ENCODE measurements at places on chromosomes 5 and 9.

DNA sequence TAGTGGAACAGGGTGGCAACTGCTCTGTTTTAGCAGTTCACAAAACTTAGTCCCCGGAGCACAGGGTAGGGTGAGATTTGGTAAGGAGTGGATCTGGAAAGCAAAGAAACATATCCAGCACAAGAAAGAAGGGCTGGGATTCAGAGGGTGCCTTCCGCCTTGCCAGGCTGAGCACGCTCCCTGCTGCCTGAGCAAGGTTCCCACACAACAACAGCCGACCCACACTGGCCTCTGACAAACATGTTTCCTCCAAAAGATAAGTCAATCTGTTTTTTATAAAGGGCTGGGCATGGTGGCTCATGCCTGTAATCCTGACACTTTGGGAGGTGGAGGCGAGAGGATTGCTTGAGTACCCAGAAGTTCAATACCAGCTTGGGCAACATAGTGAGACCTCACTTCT is 45.8 kb downstream of the RAB3C start:
- no peak for DNase-seq

DNA sequence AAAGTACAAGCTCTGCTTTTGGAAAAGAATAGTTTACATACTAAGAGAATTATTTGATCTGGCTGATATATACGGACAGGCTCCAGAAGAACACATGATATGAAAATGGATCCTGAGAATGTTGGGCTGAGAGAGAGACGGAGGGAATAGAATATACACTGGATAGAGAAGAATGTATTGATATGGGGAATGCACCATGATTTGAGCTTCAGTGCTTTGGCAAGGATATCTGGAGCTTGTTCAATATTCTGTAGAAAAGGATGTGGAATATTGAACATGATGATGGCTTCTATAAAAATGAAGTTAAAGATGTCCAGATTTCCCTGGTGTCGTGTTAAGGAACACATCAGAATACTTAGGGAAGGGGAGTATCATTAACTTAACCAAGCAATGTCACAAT is 280.5 kb upstream of the VLDLR start:
- DNase-seq = no peak

DNA sequence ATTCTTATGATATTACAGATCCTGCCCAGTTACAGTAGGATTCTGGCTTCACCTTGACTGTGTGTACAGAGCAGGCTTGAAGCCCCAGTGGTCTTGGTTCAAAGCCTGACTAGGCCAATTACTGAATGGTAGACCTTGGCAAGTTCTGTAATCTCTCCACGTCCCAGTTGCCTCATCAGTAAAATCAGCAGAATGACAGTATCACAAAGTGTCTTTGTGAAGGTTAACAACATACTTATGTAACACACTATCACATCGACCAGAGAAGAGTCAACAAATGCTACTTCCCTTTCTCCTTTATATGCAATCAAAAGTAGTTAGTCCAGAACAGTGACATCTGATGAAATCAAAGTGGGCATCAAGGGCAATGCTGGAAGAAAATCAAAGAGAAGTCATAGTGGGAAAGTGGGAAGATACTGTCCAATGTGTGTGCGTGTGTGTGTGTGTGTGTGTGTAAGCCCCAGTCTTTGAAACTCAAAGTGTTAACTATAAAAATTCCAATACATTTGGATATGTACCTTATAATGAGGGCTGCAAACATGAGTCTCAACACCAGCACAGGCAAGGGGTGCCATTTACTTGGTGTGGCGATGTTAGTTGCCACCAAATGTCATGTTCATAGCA is 93.5 kb upstream of the EGFLAM start:
- DNase-seq = no peak

DNA sequence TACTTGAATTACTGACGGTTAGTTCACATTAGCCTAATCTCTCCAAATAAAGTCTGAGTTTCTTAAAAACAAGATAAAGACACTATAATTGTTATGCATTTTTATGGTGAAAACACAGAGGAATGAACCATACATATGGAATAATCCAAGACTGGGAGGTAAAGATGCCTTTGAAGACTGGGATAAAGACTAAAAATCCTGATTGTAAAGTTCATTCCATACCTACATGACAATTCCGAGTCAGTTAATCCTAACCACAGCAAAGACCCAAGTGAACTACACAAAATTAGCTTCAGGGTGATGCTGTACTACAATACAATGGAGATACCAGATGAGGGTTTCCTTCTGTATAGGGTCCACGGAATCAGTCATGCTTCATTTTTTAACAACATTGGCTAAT is 6.3 kb downstream of the AP3B1 start:
- DNase-seq = no peak

DNA sequence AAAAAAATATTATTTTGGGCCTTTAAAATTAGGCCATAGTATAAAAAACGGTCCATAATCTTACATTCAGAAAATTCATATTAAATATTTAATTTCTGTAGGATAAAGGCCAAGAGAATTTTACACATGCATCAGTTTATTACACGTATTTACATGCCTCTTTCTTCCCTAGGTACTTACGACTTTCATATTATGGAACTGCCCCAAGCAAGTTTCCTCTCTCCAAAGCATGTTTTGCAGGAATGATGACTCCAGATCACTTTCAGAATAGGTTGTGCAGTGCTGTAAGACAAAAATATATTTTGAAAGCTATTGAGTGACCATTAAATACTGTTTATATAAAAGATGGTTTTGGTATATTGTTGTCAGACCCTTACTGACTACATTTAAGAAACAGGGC is 61.8 kb downstream of the WDR36 start:
- no peak for DNase-seq

- DNase-seq = no peak
Measured at GRCh38 chr5:56684159-56684558, 131.2 kb upstream of the MAP3K1 start.

- DNase-seq = no peak
Measured at GRCh38 chr5:138508958-138509357, 34.1 kb downstream of the ETF1 start.

DNA sequence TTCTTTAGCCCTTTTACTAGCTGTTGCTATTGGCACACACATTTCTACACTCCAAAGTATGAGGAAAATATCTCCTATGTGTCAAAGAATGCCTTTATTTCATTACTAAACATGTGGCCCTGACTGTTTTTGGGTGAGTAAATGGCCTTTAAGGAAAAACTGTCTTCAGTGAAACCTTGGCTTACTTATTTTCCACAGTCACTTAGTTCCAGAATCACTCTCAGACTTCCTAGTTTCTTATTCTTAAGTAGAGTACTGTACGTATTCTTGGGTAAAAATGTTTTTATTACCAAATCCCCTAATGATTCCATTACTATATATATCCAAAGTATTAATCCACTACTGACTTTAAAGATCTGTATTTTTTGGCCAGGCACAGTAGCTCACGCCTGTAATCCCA is 27.5 kb downstream of the ERP44 start:
- DNase-seq = no peak

GRCh38 chr5:147836439-147836838 is 5.0 kb upstream of the SPINK1 start:
- DNase-seq = no peak

DNA sequence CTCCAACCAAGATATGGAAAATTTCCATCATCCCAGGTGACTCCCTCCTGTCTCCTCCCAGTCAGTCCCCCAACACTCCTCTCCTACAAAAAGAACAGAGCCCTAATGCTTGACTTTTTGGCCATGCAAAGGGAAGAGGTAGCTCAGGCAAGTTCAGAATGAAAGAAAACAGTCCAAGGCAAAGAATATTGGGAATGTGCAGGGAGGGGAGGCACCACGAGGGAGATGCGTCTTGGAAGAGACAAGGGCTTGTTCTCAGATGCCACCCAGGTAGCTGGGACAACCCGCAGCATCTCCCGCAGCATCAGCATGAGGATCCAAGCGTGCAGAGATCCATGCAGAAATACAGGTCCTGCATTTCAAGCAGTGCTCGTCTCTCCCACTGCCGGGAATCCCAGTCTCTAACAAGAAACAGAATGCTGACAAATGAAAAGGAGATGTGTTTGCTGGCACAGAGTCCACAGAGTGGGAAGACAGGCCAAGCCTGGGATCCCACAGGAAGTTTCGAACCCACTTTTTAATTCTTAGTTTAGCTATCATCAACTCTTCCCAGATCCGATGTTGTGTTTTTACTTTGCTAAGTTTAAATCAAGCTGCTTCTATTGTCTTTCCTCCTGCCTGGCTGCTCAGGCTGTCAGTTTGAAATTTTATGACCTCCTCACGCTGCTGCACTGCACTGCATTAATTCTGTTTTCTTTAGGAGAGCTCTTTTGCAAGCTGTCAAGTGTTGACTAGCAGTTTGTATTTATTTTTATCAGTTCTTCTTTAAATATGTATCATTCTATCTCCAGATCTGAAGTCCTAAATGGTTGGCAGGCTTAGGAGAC is 86.8 kb upstream of the OSMR start:
- DNase-seq = no peak

- no peak for DNase-seq
Measured at GRCh38 chr9:124415852-124416484, 726 bp upstream of the PSMB7 start.

- DNase-seq = no peak
Measured at GRCh38 chr5:124022966-124023365, 511.0 kb downstream of the CSNK1G3 start.

- no peak for DNase-seq
Measured at GRCh38 chr9:116978155-116978554, 291.1 kb downstream of the TRIM32 start.

DNA sequence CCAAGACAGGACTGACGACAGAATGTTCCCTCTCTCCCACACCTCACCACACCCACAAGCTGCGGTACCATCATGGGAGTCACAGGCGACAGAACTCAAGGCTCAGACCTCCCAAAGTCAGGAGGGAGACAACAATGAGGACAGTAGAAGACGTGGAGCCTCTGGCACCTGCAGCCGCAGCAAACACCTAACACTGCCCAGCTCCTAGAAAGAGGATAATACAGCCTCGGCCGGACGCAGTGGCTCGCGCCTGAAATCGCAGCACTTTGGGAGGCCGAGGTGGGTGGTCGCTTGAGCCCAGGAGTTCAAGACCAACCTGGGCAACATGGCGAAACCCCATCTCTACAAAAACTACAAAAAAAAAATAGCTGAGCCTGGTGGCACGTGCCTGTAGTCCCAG is 13.2 kb upstream of the PRDM12 start:
- no peak for DNase-seq

- DNase-seq = no peak
Measured at GRCh38 chr9:29203244-29203930, 1630.1 kb upstream of the C9orf72 start.

DNA sequence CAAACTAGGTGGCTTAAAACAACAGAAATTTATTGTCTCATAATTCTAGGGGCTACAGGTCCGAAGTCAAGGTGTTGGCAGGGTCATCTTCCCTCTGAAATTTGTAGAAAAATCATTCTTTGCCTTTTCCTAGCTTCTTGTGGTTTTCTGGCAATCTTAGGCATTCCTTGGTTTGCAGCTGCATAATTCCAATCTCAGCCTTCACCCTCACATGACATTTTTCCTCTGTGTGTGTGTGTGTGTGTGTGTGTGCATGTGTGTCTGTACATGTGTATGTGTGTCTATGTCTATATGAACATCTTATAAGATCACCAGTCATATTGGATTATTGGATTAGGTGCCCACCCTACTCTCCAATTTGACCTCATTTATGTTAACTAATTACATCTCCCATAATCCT is 330.6 kb downstream of the CHSY3 start:
- DNase-seq = no peak

- no peak for DNase-seq
Measured at GRCh38 chr9:71977003-71977402, 65.6 kb downstream of the C9orf85 start.

- no peak for DNase-seq
Measured at GRCh38 chr5:94467954-94468930, 150.2 kb downstream of the KIAA0825 start.

DNA sequence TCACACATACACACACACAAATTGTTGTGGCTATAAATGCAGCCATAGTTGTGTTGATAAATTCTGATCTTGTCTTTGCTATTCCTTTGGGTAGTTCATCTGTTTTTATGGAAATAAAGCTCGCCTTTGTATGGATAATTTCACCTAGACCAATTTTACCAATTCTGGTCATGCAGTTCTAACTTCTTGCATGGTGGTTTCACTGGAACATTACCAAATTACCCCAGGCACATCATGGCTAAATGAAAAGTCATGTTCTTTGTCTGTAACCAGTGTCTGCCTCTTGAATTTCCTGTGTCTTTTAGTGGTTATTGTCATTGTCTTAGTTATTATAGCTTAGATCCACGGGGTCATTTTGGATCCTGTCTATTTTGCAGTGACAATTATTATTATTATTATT is 50.3 kb upstream of the TMC1 start:
- DNase-seq = no peak

DNA sequence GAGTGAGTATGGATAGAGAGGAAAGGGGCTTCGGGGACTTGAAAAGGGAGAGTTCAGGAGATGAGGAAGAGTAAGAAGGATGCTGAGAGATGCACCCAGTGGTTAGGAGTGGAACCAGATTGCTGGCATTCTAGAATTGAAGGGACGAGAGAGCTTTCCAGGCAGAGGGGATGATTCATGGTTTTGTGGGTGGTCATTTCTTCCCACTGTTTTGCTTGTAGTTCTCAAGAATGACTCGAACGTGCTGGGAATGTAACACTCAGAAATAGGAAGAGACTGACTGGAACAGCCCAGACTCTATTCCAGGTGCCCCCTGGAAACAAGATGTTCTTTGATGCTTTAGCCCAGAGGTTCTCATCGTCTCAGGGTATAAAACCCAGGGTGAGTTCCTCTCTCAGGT is 294.2 kb downstream of the ICE1 start:
- no peak for DNase-seq

- no peak for DNase-seq
Measured at GRCh38 chr5:176530393-176530982, 6.7 kb downstream of the RNF44 start.

DNA sequence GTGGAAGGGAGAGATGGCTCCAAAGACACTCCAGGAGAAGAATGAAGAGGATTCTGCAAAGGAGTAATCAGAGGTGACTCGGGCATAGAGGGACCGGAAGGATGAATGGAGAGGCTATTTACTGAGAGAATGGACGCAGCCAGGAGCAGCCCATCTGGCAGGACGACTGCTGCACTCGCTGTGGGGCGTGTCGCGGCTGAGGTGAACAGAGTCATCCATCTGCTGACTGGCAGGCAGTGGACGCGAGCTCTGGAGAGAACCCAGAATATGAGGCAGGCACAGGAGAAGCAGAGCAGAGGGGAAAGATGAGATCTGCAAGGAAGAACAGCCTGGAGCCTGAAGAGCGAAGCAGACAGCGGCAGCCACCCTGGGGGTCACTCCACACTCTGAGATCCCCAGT is 16.4 kb downstream of the FGF1 start:
- DNase-seq = no peak
